Pancreas (tissue), 10 donors: ENCODE measurements at places on chromosomes 5 and 9. TPM values are rescaled to one million over a fixed set of nuclear protein-coding genes. Genes with fewer than 3 reads are reported as not detected.

- no peak for DNase-seq
Observed at GRCh38 chr5:119629339-119629738, at the start of gene FAM170A. FAM170A (plus strand) TSS chr5:119629558; CDS start chr5:119629769, 211 bp downstream.

- no peak for DNase-seq
Observed at GRCh38 chr5:72238712-72239445, 81.2 kb downstream of the MRPS27 start.

GRCh38 chr5:33843579-33843978 lies 48.2 kb downstream of the ADAMTS12 start:
- no peak for DNase-seq

- DNase-seq = no peak
Observed at GRCh38 chr5:155878991-155879575, 447.9 kb upstream of the SGCD start.

DNA sequence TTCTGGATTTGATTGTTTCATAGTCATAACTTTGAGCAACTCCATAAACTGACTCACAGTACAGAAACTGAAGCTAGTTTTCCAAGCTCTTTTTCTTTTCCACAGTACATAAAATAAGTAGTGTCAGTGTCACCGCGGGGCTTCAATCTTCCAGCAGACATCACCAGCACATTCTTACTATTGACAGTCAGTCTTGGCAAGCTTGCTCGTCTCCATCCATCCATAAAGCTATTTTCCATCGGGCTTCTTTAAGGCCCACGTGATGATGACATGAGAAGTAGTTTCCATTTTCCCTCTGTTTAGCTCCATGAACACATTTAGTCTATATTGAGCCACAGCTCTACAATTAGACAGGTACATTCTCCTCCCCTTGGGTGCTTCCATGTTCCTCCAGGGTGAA lies 443.4 kb downstream of the KDM4C start:
- DNase-seq = no peak

Gene RAB24
- total RNA-seq = 34.5 TPM

GRCh38 chr9:122126331-122127261 lies 33.0 kb downstream of the NDUFA8 start:
- no peak for DNase-seq

DNA sequence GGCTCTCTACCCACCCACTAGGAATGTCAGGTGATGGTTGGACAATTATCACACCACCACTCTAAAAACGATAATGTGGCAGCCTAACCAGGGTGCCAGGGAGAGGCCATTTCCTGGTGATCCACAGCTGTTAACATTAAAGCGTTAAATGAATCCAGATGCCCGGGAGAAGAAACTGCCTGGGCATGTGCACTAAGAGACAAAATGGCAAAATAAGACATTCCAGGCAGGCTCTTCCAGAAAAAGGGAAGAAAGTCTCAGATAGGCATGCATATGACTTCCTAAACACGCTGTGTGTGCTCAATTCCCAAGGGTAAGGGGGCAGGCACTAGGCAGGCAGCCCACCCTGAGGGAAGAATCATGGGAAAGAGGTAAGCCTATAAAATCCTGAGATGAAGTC lies 4.6 kb upstream of the TXN start:
- no peak for DNase-seq

DNA sequence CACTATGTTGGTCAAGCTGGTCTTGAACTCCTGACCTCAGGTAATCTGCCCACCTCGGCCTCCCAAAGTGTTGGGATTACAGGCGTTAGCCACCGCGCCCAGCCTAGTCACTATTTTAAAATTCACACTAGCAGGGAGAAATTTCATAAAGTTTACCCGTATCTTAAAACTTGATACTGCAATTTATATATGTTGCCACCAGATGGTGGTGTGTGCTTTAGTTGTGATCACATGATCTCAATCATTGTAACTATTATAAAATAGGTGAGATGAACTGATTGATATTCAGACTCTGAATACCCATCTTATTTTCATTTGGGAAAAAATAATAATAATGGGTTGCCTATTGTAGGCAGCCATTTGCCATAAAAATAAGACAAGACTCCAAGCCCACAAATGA lies 1330.4 kb upstream of the WWC1 start:
- DNase-seq = no peak

GRCh38 chr5:33317271-33317670 lies 123.5 kb upstream of the TARS1 start:
- no peak for DNase-seq

GRCh38 chr5:123776761-123777160 lies 264.8 kb downstream of the CSNK1G3 start:
- DNase-seq = no peak

Gene IFNA21
- not detected for total RNA-seq

Gene CCDC171
- 2.7 TPM for total RNA-seq

Gene PPP1R26
- total RNA-seq = 11.4 TPM

Gene TNC
- total RNA-seq = 0.55 TPM

Gene SLC6A19
- 0.22 TPM for total RNA-seq

GRCh38 chr9:105656131-105656921 lies 5.9 kb upstream of the TAL2 start:
- no peak for DNase-seq
